ENCODE measurements at places on chromosomes 7 and 10.

GRCh38 chr7:148434181-148434757 lies 156.3 kb upstream of the C7orf33 start:
- no peak for DNase-seq

- DNase-seq = no peak
Observed at GRCh38 chr10:89889606-89890005, 188.2 kb downstream of the KIF20B start.

- DNase-seq = no peak
Observed at GRCh38 chr7:140203556-140203955, 26.8 kb upstream of the KDM7A start.

GRCh38 chr10:94677691-94678090 lies 5.8 kb upstream of the CYP2C18 start:
- no peak for DNase-seq

GRCh38 chr7:137325927-137326326 lies 17.6 kb downstream of the PTN start:
- DNase-seq = no peak

DNA sequence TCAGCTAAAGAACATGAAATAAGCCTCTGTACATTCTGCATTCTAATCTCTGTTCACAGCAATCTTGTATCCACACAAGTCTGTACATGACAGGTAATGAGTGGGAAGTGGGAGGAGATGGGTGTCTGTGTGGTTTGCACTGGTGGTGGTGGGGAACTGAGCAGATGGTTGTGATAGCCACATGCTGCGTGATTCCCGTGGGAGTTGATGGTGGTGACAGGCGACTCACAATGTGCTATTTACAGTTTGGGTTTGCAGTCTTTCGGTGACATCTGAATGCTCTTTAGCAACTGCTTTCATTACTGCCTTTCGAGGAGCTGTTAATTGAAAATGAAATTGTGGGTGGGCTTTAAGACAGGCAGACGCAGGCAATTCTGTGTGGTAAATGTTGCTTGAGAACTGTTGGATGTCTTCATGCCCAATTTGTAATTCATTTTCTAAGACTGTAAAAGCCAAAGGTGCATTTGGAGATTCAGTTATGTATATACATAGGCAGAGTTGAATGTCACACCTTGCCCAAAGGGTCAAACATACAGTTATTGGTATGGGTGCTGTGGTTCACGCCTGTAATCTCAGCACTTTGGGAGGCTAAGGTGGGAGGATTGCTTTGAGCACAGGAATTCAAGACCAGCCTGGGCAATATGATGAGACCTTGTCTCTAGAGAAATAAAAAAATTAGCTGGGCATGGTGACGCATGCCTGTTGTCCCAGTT lies 308.2 kb downstream of the AUTS2 start:
- no peak for DNase-seq

GRCh38 chr10:122786269-122786668 lies 59.4 kb downstream of the CUZD1 start:
- DNase-seq = no peak

DNA sequence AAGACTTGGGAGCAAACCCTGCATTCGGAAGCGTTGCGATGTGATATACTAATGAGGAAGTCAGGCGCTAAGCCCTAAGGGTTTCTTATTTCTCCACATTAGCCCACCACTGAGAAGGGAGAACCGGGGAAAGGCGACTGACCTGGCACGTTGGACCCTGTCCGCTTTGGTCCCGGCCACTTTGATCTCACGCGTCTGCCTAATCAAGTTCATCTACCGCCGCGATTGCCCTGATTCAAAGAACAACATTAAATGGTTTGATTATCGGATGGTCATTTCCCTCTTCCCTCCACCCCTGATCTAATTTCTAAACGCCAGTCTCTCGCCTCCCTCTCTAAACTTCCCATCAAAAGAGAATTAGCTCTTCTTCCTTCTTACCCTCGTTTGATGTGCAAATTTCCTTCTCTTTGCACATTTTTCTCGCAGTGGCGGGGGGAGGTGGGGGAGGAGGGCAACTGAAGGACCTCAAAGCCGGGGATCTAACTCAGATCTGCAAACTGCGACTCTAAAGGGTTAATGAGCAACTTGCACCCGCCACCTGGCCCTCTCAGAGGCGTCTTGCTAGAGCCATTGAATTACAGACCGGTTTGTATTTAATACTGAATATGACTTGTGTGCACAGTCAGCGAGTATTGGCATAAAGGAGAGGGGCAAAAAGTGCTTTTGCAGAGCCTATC lies 687 bp upstream of the DKK1 start:
- DNase-seq = no peak

DNA sequence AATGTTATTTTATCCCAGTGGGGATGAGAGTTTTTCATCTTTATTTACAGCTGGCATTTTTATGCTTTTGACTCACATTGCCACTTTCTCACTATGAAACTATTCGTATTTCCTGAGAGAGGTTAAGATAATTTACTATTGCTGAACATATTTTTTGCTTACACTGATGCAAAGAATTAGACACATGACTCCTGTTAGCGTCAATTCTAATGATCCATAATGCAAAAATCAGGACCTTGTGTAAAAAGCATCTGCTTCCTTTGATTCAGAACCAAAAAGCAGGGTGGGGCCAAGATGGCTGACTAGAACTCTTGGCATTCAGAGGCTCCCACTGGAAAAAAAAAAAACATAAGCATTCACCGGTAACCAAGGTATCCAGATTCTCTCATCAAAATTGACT lies 464.8 kb downstream of the SEMA3D start:
- DNase-seq = no peak

DNA sequence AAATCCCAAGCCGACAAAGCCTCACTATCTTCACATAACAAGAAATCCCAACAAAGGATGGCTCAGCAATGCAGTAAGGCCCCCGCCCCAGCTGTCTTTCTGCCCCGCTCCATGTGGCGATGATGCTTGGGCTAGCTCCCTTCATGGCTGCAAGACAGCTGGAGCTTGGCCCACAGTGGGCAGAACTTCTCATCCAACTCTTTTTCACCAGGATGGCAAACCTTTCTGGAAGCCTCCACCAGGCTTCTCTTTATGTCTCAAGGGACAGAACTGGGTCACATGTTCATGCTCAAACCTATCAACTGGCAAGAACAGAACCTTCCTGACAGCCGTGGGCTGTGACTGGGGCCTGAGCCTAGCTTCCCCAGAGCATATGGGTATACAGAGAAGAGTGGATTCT lies 260.5 kb upstream of the MKLN1 start:
- no peak for DNase-seq

DNA sequence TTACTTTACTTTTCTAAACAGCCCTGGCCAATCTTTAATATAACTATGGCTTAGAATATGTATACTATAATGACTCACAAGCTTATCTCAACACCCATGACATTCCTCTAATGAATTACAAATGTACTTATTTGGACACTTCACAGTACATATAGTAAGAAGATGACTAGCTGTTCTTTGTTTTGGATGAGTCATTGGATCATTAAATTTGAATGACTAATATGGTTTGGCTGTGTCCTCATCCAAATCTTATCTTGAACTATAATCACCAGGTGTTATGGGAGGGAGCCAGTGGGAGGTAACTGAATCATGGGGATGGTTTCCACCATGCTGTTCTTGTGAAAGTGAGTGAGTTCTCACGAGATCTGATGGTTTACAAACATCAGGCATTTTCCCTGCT lies 807.5 kb upstream of the SORCS1 start:
- DNase-seq = no peak

DNA sequence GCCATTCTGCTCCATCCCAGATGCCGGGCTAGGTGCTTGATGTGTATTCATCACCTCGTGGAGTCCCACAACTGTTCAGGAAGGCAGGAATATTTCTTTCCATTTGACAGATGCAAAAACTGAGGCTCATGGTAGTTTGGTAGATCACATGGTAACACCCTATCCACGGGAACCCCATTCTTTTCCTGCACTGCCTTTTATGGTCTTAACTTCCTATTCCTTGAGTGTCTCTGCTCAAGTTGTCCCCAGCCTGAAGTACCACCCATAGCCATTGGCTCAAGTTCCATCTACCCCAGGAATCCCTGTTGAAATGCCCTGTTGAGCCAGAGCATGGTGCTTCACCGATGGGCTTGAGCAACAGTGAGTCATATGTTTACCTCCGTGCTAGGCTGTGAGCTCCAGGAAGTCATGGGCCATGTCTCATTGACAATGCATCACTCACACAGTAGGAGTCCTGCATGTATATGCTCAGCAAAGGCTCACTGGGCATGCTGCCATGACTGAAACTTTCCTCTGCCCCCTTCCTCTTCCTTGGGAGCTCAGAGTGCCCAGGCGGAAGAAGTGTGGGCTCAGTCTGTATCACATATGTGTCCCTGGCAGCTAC lies 71.7 kb upstream of the ADAM12 start:
- no peak for DNase-seq

DNA sequence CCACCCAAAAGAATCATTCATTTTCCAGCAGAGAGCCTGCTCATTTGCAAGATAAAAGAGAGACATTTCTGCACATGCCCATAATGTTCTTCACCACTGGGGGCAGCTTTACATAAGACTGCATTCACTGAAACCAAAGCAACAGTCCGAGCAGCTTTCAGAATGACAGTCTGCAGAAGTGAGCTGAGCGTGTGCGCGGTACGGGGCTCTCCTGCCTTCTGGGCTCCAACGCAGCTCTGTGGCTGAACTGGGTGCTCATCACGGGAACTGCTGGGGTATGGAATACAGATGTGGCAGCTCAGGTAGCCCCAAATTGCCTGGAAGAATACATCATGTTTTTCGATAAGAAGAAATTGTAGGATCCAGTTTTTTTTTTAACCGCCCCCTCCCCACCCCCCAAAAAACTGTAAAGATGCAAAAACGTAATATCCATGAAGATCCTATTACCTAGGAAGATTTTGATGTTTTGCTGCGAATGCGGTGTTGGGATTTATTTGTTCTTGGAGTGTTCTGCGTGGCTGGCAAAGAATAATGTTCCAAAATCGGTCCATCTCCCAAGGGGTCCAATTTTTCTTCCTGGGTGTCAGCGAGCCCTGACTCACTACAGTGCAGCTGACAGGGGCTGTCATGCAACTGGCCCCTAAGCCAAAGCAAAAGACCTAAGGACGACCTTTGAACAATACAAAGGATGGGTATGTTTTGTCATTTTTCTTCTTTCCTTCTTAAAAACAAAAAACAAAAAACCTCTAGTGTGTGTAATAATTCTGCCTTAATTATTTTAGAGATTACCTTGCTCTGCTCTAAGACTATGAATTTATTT lies at the start of gene LRRTM3:
TSS of gene LRRTM3 (plus strand) at position 141 of the 820 bp plus-strand sequence.
- DNase-seq = no peak

DNA sequence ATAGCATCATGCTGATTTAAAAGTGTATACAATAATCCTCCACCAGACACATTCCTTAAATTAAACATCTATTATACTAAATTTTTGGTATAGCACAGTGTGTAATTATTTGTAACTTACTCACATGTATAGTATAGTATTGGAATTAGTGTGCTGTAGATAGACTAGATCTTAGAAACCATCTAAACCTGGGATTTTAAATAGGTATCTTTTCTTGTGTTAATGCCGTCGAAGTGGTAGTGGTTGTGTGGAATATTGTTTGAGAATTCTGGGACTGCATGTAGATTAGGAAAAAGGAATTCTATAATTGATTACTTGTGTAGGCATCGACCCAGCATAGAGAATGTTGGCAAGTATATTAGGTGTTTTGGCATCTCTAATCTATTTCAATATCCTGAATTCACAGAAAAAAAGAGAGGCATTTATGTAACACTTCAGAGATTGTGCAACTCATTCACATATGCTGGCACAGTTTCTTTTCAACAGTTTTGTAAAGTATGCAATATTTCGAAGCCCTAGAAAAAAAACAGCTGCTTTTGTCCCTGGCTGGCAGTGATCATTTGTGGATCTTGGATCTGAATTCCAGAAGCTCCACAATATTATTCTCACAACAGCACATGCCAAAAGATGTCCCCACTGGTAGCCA lies 145.5 kb upstream of the AGR3 start:
- DNase-seq = no peak

GRCh38 chr10:113069595-113069994 lies 119.5 kb downstream of the TCF7L2 start:
- no peak for DNase-seq
